LHCN-M2 (cell line): ENCODE measurements at places on chromosomes 16 and 17. TPM values are rescaled to one million over a fixed set of nuclear protein-coding genes. Genes with fewer than 3 reads are reported as not detected.

- DNase-seq: no peak
Observed at GRCh38 chr16:9599415-9600120, 508.1 kb downstream of the HAPSTR1 start.

DNA sequence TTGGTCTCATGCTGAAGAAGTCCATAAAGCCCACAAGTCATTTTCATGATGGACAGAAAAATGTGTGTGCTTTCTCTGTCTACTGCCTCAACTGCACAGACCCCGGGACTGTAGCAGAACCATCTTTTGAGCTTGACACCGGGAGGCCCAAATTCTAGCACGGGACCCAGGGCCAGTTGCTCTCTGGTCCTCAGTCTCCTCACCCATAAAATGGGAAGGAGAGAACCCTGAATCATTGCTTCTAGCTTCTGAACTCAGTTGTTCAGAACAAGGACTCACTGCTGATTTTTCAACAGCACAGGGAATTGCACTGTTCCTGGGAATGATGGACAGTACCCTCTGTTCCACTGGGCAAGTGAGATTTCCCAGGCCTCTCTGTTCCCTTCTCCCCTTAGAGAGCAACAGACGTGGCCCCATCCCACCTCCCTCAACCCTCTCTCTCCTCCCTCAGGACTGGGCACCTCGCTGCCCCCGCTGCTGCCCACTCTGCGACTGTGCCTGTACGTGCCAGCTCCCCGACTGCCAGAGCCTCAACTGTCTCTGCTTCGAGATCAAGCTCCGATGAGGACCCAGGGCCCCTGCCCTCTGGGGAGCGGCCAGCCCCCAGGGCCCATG, 2.2 kb upstream of the ALDOA start:
- peak; percentile 62 for DNase-seq

- no peak for DNase-seq
Observed at GRCh38 chr17:57377094-57377493, 120.8 kb downstream of the MSI2 start.

DNA sequence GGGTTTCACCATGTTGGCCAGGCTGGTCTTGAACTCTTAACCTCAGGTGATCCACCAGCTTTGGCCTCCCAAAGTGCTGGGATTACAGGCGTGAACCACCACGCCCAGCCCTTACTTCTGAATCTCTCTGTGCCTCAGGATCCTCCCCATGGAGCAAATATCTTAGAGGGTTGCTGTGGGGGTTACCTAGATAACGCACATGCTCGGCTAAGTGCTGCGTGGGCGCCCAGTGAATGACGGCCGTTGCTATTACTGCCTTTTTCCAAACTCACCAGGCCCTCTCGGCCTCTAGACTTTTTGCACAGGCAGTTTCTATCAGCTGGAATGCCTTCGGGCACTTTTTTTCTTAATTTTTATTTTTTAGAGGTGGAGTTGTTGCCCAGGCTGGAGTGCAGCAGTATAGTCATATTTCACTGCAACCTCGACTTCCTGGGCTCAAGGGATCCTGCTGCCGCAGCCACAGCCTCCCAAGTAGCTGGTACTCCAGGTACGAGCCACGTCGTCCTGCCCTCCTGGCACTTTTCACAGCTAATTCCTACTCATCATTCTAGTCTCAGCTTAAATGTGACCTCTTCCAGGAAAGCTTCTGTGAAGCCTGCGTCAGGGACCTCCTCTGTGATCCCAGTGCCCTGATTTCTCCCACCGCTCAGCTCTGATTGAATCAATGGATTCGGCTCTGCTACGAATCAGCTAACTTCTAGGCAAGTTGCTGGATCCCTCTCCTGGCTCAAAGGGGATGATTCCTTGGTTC, 8.6 kb downstream of the CCDC102A start:
- no peak for DNase-seq

GRCh38 chr16:85987750-85988078, 88.8 kb downstream of the IRF8 start:
- DNase-seq: no peak

Gene CLEC3A
- not detected in 2 replicates for total RNA-seq

DNA sequence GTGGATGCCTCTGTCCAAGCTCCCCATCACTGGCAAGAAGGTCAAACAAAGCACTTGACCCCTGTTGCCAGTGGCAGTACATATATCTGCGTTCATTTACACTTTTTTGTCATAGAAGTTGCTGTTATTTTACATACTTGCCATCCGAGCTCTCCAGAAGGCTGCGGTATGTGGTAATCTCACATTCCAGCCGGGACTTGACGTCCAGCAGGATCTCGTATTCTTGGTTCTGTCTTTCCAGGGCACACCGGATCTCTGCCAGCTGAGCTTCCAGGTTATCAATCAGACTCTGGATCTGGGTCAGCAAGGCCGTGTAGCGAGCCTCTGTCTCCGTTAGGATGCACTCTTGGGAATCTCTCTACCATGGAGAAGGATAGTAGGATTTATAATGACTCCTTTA, 6.6 kb downstream of the KRT39 start:
- no peak for DNase-seq

Gene JPH3
- not detected in 2 replicates for total RNA-seq

GRCh38 chr17:83064732-83065659, 14.4 kb upstream of the METRNL start:
- DNase-seq: no peak

GRCh38 chr17:11404431-11405276, 163.6 kb downstream of the SHISA6 start:
- DNase-seq: no peak

Gene CD300LB
- total RNA-seq: not detected in 2 replicates

- no peak for DNase-seq
Observed at GRCh38 chr17:3962217-3962964, 1.8 kb downstream of the ATP2A3 start.

- no peak for DNase-seq
Observed at GRCh38 chr17:74478420-74479100, 12.1 kb downstream of the CD300A start.

Gene CFAP97D1
- total RNA-seq: under 0.01 and 0.06 TPM in 2 replicates
